Kidney (tissue), 22 donors: ENCODE measurements at places on chromosomes 1 and 21. TPM values are rescaled to one million over a fixed set of nuclear protein-coding genes. Genes with fewer than 3 reads are reported as not detected.

Gene FASLG
- total RNA-seq = 0.50 TPM

Gene MATN1
- 0.13 TPM for total RNA-seq

Gene TMEM269
- 0.22 TPM for total RNA-seq

Gene CASQ1
- total RNA-seq = 0.57 TPM

Gene CRNN
- not detected for total RNA-seq

Gene PIGC
- total RNA-seq = 27.6 TPM

Gene HMCN1
- 2.7 TPM for total RNA-seq

Gene DISP3
- total RNA-seq = 0.19 TPM

Gene ADIPOR1
- total RNA-seq = 66.8 TPM

Gene UBE2G2
- total RNA-seq = 86.0 TPM

Gene NMNAT1
- 12.3 TPM for total RNA-seq

Gene IGSF3
- 38.8 TPM for total RNA-seq
